ENCODE measurements at places on chromosomes 1 and 21.

DNA sequence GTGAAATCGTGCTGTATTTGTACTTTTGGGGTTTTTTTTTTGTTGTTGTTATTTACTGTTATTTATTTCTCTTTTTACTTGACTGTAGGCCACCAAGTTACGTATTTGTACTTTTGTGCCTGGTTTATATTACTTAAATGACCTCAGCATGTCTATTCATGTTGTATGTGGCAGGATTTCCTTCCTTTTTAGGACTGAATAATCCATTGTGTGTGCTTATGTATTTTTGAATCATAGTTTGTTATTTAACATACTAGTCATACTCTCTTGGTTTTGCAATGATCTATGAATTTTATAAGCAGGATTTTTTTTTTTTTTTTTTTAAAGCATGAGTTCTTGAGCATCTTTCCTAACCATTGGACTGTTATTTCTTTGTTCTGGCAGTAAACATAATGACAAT is 51.2 kb downstream of the RNF2 start:
- DNase-seq = no peak

GRCh38 chr1:4637616-4638344 is 16.6 kb upstream of the AJAP1 start:
- peak; percentile 74 for DNase-seq

- no peak for DNase-seq
These were observed 35.7 kb upstream of the DUSP10 start for GRCh38 chr1:221777431-221778072.

DNA sequence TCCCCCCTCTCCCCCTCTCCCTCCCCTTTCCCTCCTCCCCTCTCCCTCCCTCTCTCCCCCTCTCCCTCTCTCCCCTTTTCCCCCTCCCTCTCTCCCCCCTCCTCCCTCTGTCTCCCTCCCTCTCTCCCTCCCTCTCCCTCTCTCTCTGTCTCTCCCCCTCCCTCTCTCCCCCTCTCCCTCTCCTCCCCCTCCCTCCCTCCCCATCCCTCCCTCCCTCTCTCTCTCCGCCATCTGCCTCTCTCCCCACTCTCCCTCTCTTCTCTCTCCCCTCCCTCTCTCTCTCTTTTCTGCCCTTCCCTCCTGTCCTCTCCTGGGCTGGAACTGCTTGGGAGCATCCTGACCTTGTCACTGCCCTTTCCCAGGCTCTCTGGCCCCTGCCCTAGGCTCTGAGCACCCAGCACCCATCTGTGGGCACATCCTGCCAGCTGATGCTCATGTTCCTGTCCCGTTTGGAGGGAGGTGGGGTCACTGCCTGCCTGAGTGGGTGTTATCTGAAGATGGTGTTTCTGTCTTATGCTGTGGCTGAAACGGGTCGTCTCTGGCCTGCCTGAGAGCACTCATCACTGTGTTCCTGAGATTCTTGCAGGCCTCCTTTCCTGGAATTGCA is 10.8 kb downstream of the FTCD start:
- no peak for DNase-seq

GRCh38 chr1:19461220-19461554 is 24.2 kb downstream of the CAPZB start:
- no peak for DNase-seq

DNA sequence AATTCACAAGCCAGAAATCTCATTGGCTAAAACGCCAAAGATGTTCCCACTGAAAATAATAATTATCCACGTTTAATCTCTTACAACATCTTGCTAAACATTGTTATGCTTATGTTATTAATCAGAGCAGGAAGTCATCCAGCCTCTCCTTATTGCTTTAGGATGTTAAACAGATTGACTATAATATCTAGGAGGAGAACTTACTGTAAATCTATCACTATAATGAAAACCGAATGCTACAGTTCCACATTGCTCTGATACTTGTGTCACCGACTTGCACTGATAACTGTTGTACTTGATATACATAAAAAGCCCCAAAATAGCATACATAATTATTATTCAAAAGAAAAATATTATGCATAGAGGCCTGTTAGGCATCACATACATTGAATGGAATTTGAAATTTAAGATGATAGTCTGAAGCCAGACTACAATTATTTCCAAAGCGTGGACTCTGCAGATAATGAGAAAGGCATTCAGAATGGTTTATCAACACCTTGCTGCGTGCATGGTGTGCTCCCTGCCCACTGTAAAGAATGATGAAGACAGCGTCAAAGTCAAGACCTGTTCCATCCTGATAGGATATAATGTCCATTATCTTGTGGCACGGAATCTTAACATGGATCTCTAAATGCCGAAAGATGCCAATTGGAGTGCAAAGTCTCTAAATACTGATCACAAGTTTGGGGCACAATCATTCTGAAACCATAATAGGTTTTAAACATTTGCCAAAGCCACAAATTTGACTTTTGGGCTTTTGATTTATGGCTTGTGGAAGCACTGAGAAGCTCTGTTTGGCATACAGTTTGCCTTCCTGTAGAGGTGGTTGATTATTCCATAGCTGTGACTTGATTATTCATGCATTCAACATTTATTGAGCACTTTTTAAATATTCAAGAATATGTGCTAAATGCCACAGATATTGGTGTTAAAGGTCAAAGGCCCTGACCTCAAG is 71.3 kb downstream of the CRB1 start:
- DNase-seq = no peak

DNA sequence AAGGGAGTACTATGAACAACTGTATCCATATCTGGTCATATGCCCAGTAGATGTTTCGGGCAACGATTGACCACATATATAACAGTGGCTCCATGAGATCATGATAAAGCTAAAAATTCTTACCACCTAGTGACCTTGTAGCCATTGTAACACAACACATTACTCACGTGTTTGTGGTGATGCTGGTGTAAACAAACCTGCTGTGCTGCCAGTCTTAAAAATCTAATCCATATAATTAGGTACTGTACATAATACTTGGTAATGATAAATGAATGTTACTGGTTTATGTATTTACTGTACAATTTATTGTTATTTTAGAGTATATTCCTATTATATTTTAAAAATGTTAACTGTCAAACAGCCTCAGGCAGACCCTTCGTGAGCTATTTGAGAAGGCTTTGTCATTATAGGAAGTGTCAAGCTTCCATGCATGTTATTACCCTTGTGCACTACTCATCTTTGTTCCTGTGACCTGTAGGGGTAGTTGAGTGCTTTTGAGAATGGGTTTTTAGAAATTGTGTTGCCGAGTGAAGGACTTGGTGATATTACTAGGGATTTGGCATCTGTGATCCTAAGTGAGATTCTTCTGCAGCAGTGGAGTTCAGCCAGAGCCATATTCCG is 23.6 kb downstream of the DIP2A start:
- DNase-seq = no peak

DNA sequence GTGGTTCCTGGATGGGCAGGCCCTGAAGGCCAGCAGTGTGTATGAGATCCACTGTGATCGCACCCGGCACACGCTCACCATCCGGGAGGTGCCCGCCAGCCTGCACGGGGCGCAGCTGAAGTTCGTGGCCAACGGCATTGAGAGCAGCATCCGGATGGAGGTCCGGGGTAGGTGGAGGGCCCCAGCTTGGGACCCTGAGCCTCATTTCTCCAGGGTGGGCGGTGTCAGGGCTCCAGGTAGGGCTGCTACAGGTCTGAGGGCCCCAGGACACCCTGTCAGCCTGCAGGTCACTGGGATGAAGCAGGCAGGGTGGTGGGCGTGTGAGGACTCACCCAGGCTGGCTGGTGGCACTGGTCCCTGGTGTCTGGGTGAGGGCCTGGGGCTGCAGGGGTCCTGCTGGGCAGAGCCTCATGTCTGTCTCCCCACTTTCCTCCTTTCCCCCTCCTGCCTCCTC is 7.8 kb downstream of the OBSCN start:
- DNase-seq = no peak

DNA sequence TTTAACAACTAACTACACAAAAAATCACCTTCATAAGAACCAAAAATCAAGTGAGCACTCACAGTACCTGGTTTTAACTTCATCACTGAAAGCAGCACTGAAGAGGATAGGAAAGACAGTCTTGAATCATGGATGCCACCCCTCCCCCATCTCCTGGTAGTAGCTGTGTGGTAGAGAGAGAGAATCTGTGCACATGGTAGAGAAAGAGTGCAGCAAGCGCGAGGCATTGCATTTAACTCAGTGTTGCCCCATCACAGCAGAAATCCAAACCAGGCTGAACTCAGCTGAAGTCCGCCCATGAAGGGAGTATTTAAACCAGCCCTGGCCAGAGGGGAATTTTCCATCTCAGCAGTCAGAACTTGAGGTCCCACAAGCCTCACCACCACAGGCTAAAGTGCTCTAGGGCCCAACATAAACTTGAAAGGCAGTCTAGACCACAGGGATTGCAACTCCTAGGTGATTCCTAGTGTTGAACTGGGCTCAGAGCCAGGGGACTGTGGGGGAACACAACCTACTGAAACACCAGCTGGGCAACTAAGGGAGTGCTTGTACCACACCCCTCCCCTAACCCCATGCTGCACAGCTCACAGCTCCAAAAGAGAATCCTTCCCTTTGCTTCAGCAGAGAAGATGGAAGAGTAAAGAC is 38.4 kb downstream of the VAV3 start:
- no peak for DNase-seq

DNA sequence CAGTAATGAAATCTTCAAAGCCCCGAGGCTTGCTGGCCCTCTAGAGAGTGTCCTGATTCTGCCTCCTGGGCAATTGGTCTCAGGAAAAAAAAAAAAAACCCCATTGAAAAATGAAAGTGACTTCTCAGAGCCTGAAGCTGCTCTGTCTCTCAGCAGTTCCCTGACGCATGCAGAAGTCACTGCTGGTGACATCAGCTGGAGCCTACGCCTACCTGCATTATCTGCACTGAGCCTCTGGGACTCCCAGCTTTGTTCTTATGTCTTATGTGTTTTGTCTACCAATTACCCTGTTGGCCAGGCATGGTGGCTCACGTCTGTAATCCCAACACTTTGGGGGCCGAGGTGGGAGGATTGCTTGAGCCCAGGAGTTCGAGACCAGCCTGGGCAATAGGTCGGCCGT is 10.1 kb upstream of the SLC25A33 start:
- DNase-seq = no peak

GRCh38 chr1:19976317-19977003 is 3.0 kb downstream of the PLA2G2A start:
- no peak for DNase-seq

DNA sequence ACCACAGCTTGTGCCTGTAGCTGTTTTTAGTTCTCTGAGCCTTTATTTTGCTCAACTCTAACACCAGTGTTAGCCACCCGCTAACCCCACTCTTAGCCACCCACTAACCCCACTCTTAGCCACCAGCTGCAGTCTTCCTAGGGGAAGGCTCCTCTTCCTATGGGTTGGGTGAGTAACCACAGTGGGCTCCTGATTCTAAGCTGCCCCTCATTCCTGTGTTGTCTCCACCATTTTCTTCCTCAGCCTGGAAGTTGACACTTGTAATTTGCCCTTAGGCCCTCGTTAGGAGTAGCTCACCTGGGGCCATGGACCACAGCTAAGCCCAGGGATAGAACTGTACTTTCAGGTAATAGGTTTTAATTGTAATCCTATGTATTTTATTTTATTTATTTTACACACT is 782.9 kb upstream of the TPTE start:
- DNase-seq = no peak

- DNase-seq = no peak
These were observed 104.0 kb upstream of the BMP8A start for GRCh38 chr1:39387452-39387851.

DNA sequence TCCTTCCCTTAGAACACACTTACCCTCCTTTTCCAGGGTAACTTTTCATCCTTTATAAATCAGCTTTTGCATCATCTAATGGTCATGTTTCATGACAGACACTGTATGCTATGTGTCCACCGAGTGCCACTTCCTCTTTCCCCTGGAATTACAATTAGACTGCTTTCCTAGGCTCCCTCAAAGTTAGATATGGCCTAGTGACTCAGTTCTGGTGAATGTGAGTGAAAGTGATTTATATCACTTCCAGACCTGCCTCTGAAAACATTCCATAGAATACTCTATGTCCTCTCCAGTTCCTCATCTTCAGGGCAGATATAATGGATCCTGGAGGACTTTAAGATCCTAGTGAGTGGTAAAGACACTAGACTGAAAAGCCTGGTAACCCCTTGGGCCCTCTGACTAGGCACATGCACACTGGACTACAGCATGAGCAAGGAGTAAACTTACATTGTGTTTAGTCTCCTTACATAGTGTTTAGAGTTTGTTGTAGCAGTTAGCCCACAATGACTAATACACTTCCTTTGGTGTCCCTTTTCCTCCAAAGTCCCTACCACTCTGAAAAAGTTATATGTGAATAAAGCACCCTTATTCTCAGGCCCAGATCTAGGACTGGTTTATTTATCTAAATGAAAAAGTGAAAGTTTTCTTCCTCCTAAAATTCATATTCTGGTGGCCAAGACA is 59.3 kb downstream of the GPR88 start:
- DNase-seq = no peak

All from testis (tissue), 5 donors.